K562 (cell line): ENCODE measurements at places on chromosomes 4 and X. TPM values are rescaled to one million over a fixed set of nuclear protein-coding genes. Genes with fewer than 3 reads are reported as not detected.

CXCR3 gene
- total RNA-seq, result not detected in 2 replicates

STPG2 gene
- total RNA-seq, result not detected in 2 replicates

CORIN gene
- total RNA-seq, result 0.31 TPM in 1 of 2 replicates, not detected in the other

CLNK gene
- total RNA-seq, result not detected in 2 replicates

STBD1 gene
- total RNA-seq, result 0.42 and 0.64 TPM in 2 replicates

TRO gene
- 0.74 and 1.7 TPM in 2 replicates for total RNA-seq

MSX1 gene
- 6.1 and 6.3 TPM in 2 replicates for total RNA-seq

PCDH18 gene
- 0.09 and 0.11 TPM in 2 replicates for total RNA-seq

SSX3 gene
- 37.4 and 38.2 TPM in 2 replicates for total RNA-seq

APLN gene
- 0.04 TPM in 1 of 2 replicates, not detected in the other for total RNA-seq

CENPVL2 gene
- total RNA-seq, result not detected in 2 replicates

TLR1 gene
- total RNA-seq, result 0.25 and 0.29 TPM in 2 replicates

XK gene
- total RNA-seq, result 13.7 and 14.3 TPM in 2 replicates

PORCN gene
- 4.4 and 4.7 TPM in 2 replicates for total RNA-seq

SRPX2 gene
- total RNA-seq, result 0.13 TPM in 1 of 2 replicates, not detected in the other

SULT1B1 gene
- 0.04 TPM in 1 of 2 replicates, not detected in the other for total RNA-seq

USP9X gene
- 44.9 and 45.7 TPM in 2 replicates for total RNA-seq

MAGEB10 gene
- total RNA-seq, result 0.47 and 0.55 TPM in 2 replicates

PPEF2 gene
- not detected in 2 replicates for total RNA-seq

IGSF1 gene
- 1.0 and 1.1 TPM in 2 replicates for total RNA-seq
